ENCODE measurements at places on chromosomes 6 and 20.

DNA sequence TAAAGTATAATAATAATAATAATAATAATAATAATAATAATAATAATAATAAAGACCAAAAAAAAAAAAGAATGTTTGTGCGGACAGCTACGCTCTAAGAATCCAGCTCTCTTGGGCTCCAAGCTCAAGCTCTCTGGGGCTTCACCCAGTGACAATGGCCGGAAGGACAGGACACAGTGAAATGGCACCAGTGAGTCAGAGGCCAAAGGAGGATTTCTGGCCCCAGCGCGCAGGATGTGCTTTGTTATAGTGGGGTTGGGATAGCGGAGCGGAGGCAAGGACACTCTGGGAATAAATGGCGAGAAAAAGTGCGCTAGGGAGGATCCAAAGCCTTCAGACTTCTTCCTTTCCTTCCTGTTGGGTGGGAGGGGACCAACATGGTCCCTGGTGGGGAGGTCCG, 38.2 kb downstream of the HLA-A start:
- DNase-seq, result no peak

GRCh38 chr6:11343963-11344723, 111.7 kb upstream of the NEDD9 start:
- no peak for DNase-seq

- DNase-seq, result no peak
These were observed 293.1 kb downstream of the SOX4 start for GRCh38 chr6:21886542-21887151.

GRCh38 chr6:6984585-6985366, 123.0 kb upstream of the RREB1 start:
- no peak for DNase-seq

- no peak for DNase-seq
These were observed 16.1 kb upstream of the SAMHD1 start for GRCh38 chr20:36967636-36968035.

GRCh38 chr20:33139467-33139866, 28.5 kb upstream of the BPIFA2 start:
- DNase-seq, result no peak

- DNase-seq, result no peak
These were observed 12.9 kb upstream of the FAM210B start for GRCh38 chr20:56345911-56346310.

- DNase-seq, result no peak
These were observed 118.2 kb upstream of the GJE1 start for GRCh38 chr6:142014515-142014914.

- no peak for DNase-seq
These were observed 483.1 kb upstream of the JAG1 start for GRCh38 chr20:11156922-11157321.

DNA sequence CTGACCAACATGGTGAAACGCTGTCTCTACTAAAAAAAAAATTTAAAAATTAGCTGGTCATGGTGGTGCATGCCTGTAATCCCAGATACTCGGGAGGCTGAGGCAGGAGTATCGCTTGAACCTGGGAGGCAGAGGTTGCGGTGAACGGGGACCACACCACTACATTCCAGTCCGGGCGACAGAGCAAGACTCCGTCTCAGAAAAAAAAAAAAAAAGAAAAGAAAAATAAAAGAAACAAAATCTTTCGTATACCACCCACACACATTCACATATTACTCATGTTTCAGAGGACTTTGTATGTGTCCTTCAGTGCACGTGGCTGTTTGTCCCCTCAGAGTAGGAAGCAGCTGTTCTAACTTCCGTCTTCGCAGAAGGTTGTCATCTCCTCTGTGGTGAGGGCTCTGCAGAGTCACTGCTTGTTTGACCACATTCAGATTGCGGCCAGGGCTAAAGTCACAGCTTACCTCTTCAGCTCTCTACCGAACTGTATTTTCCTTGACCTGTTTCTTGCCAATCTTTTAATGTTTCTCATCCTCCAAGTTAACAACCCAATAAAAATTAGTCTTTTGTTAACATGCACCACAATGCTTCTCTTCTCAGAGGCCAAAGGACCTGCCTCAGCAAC, 36.6 kb upstream of the HIVEP1 start:
- DNase-seq, result no peak

DNA sequence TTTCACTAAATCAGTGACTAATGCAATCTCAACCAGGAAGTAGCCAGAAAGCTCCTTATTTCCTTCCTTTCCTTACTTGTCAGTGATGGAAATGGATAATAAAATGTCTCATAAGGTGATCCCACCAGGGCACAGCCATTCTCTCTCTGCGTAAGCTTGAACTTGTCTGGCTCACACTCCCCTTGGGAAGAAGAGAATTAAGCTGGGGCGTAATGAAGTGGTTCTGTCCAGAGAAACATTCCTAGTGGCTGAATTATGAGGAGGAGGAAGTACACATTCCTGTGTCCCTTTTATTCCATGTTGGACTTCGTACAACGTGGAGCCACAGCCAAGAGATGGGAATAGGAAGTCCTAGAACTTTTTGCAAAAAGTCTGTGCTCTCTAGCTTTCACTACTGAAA, 93.7 kb downstream of the MTHFD1L start:
- DNase-seq, result no peak

- DNase-seq, result no peak
These were observed 7.0 kb downstream of the ADTRP start for GRCh38 chr6:11771473-11772048.

- DNase-seq, result no peak
These were observed 126.8 kb downstream of the AKAP7 start for GRCh38 chr6:131262060-131262459.

GRCh38 chr6:128007658-128008057, 106.8 kb upstream of the THEMIS start:
- no peak for DNase-seq

DNA sequence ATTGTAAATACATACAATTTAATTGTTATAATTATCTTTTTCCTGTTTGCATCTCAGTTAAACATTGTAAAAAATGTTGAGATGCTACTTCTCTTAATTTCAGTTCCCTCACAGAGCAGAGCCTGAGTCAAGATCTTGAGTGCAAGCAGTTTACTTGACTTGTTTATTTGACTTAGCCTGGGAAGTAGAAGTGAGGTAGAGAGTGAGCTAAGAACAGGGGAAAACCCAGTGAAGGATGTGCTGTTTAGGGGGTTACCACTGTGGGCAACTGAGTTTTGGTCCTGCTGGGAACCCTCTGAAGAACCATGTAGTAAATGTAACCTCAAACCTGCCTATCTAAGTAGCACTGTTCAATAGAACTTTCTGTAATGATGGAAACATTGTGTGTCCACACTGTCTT, 495.2 kb upstream of the FLRT3 start:
- DNase-seq, result no peak

DNA sequence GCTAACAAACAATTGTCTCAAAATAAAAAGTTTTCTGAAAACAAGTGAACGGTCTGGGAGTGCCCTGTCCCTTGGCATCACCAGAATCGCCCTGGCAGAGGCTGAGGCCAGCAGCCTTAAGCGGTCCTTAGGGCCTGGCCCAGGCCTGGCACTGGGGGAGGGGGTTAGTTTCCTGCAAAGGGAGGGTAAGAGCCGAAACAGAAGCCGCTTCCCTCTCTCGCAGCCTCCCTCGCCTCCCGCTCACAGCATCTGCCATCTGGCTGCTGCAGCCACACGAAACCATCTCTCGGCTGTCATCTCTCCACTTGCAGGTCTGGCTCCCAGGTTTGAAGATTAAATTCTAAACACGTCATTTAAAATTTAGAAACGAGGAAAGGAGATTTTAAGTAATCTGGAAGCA, 31.5 kb downstream of the PMEPA1 start:
- no peak for DNase-seq

DNA sequence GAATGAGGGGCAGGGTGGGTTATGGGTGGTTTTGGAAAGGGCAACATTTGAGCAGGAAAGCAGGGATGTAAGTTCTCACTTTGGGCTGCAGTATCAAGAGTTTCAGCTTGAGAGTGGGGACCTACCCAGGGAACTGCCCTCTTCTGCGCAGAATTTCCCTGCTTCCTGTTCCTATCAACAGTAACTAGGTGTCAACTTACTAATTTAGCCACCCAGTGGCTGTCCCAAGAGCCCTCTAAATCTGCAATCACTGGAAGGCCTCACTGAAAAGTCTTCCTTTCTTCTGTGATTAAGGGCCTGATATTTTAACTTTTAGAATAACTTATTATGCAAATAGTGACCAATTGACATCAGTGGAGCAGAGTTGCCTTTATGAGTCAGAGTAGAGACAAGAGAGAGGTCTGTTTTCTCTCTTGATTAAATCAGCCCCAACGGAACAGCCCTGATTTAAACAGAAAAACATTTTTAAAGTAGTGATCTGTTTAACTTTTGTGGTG, 118.2 kb upstream of the RIPOR2 start:
- DNase-seq, result no peak

GRCh38 chr20:32183947-32184635, 23.5 kb downstream of the PLAGL2 start:
- no peak for DNase-seq

- DNase-seq, result no peak
These were observed 451.0 kb upstream of the SULF2 start for GRCh38 chr20:48236000-48236970.

- DNase-seq, result no peak
These were observed 475.4 kb downstream of the EYS start for GRCh38 chr6:65231616-65232015.

DNA sequence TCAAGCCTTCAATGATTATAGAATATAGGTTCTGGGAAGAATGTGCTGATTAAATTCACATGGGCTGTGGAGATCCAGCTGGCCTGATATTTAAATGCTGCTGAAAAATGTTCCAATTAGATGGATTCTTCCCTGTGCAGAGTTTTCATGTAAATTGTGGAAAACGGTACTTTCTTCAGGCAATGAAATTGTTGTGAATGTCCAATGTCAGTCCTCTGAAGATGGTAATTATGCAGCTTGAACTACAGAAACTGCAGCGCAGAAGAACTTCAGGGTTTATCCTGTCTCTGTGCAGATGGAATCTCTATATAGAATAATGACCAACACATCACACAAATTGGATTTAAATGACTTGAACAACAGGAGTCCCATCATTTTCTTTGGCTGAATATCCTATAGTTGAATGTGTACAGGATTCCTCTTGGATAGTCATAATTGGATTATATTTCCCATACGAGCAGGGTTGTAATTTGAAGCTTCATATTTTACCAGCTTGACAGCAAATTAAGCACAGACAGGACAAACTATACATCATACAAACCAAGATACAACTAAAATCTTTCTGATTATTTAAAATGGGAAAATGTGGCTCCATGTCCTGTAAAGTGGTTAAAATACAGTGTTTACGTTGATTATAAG, 82.3 kb downstream of the CAP2 start:
- DNase-seq, result no peak
